ENCODE measurements at places on chromosomes 16 and 17.

DNA sequence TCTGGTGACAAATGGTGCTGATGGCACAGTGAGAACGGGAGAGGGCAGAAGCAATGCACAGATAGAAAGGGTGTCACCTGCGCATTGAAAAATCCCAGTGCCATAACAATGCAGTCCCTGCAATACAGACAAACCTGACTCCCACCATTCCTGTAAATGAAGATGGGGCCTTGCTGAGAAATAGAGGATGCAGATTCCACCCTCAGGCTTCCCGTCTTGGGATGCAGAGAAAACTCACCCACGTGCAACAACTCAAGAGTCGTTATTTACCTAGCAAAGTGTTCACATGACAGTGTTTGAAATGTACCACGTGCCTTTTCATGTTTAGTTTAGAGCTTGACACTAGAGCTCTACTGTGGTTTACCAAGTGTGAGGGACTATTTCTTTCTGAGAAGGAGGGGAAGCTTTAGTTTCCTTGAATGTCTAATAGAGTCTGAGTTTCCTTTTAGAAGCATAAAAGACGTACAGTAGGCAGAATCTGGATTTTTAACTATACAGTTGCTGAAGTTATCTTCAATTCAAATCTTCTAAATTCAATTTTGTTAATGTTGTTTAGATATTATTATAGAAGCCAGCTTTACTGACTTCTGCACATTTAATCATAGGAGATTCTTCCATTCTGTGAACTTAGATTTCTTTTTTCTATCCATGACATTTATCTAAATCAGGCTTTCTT lies 35.6 kb downstream of the WWOX start:
- no peak overlapping the region for H3K4me3 ChIP-seq
- no peak overlapping the region for H3K27ac ChIP-seq
- DNase-seq: no peak
- peaks cover 12% of the 10 kb centered on the region for H3K36me3 ChIP-seq
- no peaks in the 10 kb centered on the region for H3K4me1 ChIP-seq

GRCh38 chr16:48373258-48374029 lies 11.8 kb downstream of the SIAH1 start:
- no peak overlapping the region for H3K27ac ChIP-seq
- H3K4me3 ChIP-seq: no peak overlapping the region
- DNase-seq: no peak
- H3K36me3 ChIP-seq: no peaks in the 10 kb centered on the region
- no peaks in the 10 kb centered on the region for H3K27me3 ChIP-seq

GRCh38 chr16:88068476-88069396 lies 117.5 kb downstream of the BANP start:
- H3K27ac ChIP-seq: no peak overlapping the region
- peaks cover 1% of the 10 kb centered on the region for H3K4me1 ChIP-seq
- H3K36me3 ChIP-seq: peaks cover 19% of the 10 kb centered on the region
- no peaks in the 10 kb centered on the region for H3K27me3 ChIP-seq
- no peak for DNase-seq

- peaks cover 10% of the 10 kb centered on the region for H3K4me1 ChIP-seq
- H3K36me3 ChIP-seq: peaks cover 9% of the 10 kb centered on the region
- no peak overlapping the region for H3K27ac ChIP-seq
- no peaks in the 10 kb centered on the region for H3K27me3 ChIP-seq
Measured at GRCh38 chr16:68776821-68777485, 39.9 kb downstream of the CDH1 start.

GRCh38 chr16:46743232-46743719 lies 4.9 kb downstream of the MYLK3 start:
- H3K36me3 ChIP-seq: no peaks in the 10 kb centered on the region
- H3K4me3 ChIP-seq: no peak overlapping the region
- no peak for DNase-seq
- H3K27ac ChIP-seq: peak overlapping the region; percentile 90
- H3K4me1 ChIP-seq: peaks cover 41% of the 10 kb centered on the region

DNA sequence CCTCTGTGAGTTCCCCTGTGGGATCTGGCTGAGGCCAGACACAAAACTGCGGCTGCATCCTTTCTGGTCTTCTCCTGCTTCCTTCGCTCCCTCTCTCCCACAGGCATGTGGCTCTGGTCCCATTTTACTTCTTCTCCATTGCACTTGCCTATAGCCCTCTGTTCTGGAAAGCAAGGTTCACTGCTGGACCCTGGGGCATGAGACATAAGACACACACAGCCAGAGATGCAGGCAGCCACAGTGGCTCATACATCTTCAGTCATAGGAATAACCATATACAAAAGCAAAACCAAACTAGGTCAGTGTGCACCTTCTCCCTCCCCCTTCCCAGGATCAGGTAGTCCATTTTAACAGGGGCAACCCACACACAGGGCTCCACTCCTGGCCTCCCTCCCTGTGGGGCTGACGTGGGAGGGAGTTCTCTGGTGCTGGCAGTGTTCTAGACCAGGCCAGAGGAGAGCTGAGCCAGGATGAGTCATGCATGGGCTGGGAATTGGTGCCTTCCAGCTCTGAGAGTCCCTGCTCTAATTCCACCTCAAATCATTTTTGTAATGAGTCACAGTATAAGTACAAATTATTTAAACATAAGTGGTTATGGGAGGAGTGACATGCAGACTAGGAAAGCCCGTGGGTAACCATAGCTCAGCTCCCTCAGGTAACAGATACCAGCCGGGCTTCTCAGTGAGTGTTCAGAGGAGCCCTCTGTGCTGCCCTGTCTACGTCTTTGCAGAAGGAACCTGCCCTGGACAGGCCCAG lies 58.0 kb downstream of the ASIC2 start:
- DNase-seq: no peak
- H3K27me3 ChIP-seq: peaks cover 6% of the 10 kb centered on the region
- no peak overlapping the region for H3K27ac ChIP-seq
- no peak overlapping the region for H3K4me3 ChIP-seq
- no peaks in the 10 kb centered on the region for H3K36me3 ChIP-seq

DNA sequence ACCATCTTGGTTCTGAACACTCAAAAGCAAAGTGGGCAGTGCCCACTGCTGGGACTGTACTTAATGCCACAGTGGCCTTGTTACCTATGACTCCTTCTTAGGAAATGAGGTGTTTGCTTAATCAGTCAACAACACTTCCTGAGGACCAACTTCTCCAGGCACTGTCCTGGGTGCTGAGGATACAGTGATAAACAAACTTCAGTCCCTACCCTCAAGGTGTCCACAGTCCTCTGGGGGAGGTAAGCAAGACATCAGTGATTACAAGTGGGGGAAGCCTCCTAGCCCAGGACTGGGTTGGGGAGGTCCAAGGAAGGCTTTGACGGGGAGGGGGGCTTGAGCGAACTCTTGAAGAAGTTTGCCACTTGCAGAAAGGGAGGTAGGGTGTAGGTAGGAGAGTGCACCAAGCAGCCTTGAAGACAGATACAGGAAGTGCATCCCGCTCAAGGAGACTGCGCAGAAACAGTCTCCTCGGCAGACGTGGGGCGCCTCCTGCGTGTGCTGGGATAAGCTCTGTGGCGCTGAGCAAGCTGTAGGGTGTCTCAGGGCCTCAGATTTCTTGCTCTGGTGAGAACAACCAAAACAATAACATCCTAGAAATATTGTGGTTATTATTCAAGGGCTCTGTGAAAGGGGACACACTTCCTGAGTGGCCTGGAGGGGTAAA lies 2.6 kb upstream of the ABCC3 start:
- H3K27ac ChIP-seq: no peak overlapping the region
- peaks cover 61% of the 10 kb centered on the region for H3K27me3 ChIP-seq
- DNase-seq: no peak
- peaks cover 32% of the 10 kb centered on the region for H3K4me1 ChIP-seq

DNA sequence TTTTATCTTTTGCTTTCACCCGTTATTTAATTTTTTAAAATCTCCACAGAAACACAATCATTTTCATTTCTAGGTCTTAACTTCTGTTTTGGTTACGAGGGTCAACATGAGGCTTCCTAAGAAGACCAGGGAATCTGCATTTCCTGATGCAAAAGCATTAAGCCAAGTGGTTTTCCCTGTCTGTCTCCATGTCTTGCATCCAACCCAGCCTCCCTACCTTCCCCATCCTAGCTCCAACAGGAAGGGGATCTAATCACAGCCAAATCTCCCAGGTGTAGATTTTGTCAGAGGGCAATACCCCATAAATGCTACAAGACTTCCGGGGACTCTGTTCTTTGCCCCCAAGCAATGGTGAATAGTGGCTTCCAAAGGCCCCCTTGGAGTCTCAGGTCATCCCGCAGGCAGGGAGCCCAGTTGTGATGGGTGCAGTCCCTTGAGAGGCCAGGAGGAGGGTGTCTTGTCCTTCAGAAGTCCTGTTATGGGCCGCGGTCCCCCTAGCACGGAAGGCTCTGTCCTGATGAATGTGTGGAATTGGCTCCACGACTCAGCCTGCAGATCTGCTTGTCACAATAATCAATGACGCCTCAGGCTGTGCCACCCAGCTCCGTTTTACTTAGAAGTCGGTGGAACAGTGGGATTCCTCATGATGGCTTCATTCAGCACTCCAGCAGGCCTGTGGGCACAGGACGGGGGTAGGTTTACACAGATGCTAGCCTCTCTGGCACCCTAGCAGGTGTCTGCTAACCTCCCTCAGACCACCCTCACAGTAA lies 141.1 kb downstream of the RGS9 start:
- H3K4me1 ChIP-seq: peaks cover 21% of the 10 kb centered on the region
- H3K27me3 ChIP-seq: no peaks in the 10 kb centered on the region

GRCh38 chr17:33854596-33854995 lies 400.5 kb upstream of the CCL2 start:
- H3K27me3 ChIP-seq: peaks cover 68% of the 10 kb centered on the region
- H3K27ac ChIP-seq: no peak overlapping the region
- H3K4me1 ChIP-seq: no peaks in the 10 kb centered on the region
- no peak for DNase-seq

DNA sequence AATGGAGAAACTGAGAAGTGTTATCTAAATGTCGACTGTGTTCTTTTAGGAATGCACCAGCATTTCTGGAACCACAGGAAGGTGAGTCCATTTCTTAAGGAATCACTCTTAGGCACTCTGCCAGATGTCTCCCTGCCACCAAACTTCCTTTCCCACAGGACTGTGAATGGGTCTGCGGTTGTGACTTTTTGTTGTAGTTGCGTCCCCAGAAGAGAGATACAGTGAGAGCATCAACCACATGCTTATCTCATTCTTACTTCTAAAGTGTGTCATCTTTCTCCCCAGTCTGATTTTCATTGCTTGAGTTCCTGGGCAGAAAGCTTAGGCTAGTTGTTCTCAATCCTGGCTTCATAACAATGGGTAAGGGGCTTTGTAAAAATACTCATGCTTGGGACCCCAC lies 13.4 kb downstream of the ITPRIPL2 start:
- H3K36me3 ChIP-seq: peaks cover 9% of the 10 kb centered on the region
- DNase-seq: no peak
- H3K4me1 ChIP-seq: peaks cover 11% of the 10 kb centered on the region
- H3K4me3 ChIP-seq: no peak overlapping the region
- H3K27ac ChIP-seq: no peak overlapping the region
